Right renal pelvis (tissue), 4 donors: ENCODE measurements at places on chromosomes 16 and 17.

GRCh38 chr17:45172541-45173286 lies 11.0 kb downstream of the HEXIM2 start:
- DNase-seq: peak; percentile 77

GRCh38 chr16:56332464-56333079 lies 92.8 kb downstream of the AMFR start:
- peak; percentile 25 for DNase-seq

DNA sequence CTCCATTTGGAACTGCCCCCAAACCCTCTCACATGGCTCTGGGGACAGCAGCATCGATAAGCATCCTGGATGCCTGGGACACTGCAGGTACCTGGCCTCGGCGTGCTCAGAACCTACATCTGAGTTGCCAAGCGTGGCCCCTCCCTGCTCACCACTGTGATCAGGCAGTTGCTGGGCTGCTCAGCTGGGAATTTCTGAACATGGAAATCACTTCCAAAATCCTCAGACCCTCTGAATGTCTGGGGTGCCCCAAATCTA lies 6.3 kb downstream of the CDH5 start:
- no peak for DNase-seq

DNA sequence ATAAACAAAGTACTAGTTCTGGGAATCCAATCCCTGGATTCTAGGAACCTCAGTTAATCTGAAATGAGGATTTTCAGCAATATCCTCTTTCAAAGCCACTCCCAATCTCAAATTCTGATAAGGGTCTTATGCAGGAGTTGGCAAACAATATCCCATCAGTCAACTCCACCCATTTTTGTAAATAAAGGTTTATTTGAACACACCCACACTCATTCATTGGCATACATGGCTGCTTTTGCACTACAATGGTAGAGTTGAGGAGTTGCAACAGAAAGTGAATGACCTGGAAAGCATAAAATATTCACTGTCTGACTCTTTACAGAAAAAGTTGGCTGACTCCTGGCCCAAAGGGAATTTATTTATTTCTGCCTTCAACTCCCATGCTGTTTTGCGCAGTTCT lies 157.7 kb upstream of the CDH11 start:
- DNase-seq: no peak

DNA sequence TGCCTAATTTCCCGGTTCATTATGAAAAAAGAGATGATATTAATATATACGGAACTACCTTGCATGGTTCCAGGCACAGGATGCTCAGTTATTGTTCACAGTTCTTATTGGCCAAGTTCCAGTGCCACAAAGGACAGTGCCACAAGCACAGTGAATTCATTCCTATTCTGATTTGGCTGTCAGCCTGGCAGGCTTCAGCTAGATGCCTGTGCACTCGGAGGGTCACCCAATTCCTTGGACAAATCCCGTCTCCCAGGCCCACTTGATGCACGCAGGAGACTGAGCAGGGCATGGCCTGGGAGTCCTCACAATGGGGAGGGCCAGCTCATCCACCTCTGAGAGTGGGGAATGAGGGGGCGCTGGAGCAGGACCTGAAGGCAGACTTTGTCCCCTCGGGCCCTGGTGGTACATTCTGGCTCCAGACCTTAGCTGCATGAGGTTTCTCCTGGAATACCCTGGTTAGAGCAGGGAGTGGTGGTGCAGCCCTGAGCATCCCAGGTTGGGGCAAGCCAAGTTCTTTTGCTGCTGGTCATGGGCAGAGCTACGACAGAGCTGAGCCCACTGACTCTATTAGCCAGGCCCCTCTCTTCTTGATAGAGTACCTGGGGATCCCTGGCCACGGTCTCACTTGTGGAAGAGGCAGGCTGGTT lies 41.4 kb downstream of the MIS12 start:
- no peak for DNase-seq

DNA sequence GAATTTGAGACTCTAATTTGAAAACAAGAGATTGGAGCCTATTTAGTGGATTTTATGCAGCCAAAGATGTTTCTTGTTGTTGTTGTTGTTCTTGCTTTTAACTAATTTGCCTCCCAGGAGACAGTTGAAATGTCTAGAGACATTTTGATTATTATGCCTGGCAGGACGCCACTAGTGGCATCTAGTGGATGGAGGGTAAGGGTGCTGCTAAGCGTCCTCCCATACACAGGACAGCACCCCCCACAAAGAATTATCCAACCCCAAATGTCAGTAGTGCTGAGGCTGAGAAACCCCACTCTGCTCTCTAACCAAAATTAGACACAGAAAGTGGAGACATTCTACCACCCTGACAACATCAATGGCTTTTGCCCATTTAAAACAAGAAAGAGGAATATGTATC lies 15.4 kb upstream of the HSBP1 start:
- no peak for DNase-seq
